ENCODE measurements at places on chromosomes 4 and X.

DNA sequence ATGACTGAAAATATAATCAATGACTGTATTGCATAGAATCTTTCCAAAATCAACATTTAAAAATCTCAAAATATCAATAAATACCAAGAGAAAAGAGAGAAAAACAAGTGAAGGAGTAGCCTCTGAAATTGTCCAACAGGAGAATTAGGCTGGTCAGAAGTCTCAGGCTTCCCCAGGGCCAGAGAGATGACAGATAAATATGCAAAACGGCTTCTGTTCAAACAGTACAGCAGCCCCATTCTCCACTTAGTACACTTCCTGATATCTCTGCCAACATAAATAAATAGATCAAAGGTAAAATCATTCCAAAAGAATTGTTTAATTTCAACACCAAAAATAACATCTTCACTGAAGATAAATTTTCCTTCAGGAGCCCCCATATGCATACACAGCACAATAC is 204.7 kb upstream of the GABRA2 start:
- no peak for DNase-seq

DNA sequence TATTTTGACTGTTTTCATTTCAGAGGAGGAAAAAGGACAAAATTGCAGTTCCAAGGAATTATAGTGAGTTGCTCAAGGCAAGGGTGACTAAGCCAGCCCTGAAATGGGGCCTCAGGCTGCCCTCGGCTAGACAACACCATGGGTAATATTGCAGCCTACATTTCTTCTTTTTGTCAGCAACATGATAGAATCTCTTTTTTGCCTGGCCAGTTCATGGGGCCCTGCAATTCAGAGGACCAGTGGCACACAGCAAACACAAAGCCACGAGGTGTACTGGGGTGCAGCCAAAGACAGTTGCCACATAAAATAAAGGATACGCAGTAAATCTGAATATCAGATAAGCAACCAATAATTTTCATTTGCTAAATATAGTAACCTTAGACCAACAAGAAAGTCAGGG is 41.8 kb downstream of the RBM47 start:
- DNase-seq = no peak

DNA sequence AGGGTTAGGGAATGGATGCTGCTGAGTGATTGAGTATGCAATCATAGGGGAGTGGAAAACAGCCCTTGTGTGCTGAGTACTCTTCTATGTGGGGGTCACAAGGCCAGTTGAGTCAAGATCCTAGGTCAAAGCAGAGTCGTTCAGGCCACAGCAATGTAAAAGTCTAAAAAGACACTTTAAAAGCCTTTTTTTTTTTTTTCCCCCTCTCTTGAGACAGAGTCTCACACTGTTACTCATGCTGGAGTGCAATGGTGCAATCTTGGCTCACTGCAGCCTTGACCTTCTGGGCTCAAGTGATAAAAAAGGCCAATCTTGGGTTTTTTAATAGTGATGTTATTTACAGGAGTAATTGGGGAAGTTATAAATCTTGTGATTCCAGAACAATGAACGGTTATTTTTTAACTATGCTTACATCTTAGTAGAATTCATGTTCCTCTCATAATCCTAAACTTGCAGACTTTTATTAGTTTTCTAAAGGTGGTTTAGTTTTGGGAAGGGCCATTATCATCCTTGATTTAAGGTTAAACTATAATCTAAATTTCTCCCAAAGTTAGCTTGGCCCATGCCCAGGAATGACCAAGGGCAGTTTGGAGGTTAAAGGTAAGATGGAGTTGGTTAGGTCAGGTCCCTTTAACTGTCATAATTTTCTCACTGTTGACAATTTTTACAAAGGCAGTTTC is 82.2 kb upstream of the BMP2K start:
- DNase-seq = no peak

- no peak for DNase-seq
These were observed 84.5 kb upstream of the WWC2 start for GRCh38 chr4:183014361-183015084.

DNA sequence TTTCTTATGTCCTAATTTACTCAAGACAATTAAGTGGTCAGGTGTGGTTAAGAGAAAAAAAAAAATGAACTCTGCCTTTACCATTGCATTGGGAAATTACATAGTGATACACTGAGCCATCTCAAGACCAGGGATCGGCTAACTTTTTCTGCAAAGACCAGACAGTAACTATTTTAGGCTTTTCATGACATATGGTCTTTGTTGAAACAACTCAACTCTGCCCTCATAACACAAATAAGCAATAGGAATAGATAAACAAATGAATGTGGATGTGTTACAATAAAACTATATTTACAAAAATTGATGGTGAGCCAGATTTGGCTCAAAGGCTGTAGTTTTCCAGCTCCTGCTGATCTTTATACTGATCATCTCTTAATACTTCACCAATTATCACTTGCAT is 632.6 kb upstream of the INTU start:
- no peak for DNase-seq

- no peak for DNase-seq
These were observed 1390.5 kb upstream of the TENM3 start for GRCh38 chr4:180852738-180853137.

GRCh38 chrX:114905251-114905650 is 112.2 kb downstream of the IL13RA2 start:
- no peak for DNase-seq

DNA sequence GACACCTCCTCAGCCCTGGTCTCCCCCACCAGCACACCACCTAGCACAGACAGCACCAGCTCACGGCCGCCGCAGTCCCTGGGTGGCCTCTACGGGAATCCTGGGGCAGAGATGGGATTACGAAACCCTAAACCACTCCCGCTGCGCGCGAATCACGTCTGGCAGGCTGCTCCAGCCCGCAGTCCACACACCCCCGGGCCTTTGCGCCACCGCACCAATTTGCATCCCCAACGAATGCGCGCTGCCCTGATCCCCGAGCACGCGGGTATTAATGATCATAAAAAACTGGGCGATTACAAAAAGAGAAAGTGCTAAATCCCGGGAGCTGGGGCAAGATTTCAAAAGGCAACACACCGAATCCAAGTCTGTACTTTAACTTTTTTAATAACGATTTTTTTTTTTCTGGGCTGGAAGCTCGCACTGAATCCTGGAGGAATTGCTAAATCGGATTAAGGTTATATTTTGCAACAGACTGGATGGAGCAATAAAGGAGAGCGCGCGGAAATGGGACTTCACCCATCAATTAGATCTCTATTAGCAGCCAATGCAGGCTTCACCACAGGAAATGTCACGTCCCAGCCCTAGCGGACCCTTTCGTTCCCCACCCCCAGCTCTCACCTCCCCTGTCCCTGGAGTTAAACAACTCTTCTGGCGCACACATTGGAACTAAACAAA is 69.8 kb upstream of the TMEM33 start:
- DNase-seq = peak; percentile 56

- DNase-seq = no peak
These were observed 7.2 kb downstream of the TBC1D14 start for GRCh38 chr4:6916587-6917460.

- no peak for DNase-seq
These were observed 10.9 kb upstream of the FGF16 start for GRCh38 chrX:77436271-77436670.

DNA sequence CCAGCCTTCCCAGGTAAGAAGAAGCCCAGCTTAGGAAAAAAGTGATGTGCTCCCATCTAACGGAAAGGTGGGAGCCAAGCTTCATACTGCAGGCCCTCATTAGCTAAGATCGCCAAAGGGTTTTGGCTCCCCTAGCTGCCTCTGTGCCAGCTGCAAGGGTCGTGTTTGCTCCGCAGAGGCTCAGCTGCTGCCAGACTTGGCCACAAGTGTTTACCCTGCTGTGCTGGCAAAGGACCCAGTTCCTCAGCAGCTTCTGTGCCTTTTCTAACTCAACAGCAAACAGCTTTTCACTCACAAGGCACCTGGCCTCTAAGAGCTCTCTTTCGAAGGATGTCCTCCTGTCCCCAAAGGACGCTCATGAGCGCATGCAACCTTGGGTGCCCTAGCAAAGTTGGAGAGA is 12.2 kb upstream of the VMA21 start:
- no peak for DNase-seq

DNA sequence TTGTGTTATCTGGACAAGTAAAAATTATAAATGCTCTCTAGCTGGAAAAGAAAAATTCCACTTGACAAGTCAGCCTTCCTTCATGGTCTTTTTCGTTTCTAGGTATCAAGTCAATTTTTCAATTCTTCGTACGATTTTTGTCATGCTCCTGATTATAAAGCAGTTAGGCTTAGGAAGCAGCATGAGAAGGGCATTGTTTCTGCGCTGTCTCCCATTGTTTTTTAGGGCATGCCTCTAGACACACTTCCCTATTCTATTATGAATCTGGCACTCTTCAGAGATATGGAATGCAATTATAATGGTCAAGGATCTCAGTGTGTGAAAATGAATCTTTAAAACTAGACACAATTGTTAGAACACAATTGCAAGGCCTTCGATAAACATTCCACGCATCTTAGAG is 164.1 kb upstream of the FAT1 start:
- no peak for DNase-seq

DNA sequence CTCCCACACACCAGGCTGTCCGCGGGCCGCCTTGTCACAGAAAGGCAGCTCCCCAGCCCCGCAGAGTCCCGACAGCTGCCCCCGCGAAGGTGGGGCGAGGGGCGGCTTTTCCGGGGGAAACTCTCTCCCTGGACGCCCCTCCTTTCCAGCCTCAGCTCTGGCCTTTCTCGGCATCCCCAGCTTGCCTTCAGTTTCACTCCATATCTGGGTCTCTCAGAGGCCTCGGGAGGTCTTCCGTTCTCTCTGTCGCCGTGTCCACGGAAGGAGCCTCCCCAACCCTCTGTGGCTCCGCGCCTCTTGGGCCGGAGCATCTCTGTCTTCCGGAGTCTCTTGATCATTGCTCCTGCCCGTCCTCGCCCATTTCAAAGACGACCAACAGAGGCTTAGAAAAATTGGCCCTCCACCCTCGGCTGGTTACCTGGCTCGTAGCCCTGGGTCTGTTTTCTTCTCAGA is 6.1 kb upstream of the MSX1 start:
- peak; percentile 16 for DNase-seq

GRCh38 chr4:52249581-52249980 is 198.5 kb downstream of the SPATA18 start:
- DNase-seq = no peak

DNA sequence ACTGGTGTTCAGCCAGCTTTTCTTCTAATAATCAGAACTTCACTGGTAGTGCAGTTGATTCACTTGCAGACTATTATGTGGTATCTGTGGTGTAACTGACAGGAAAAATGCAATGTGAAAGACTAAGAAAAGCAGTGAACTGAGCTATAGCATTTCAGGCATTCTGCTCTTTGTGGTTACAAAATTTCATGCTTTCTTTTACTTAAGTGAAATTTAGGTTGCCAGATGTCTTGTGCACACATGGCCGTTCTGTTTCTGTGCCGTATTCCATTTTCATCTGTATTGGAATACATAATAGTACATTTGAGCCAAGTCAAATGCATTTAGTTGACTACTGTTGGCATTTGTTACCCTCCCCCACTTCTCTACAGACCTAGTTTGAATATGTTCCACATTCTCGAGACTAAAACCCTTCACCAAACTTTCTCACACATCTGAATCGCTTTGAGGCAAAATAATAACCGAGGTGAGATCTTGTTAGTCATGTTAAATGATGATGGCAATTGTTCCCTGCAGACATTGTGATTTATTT is 8.2 kb downstream of the RTL3 start:
- no peak for DNase-seq

DNA sequence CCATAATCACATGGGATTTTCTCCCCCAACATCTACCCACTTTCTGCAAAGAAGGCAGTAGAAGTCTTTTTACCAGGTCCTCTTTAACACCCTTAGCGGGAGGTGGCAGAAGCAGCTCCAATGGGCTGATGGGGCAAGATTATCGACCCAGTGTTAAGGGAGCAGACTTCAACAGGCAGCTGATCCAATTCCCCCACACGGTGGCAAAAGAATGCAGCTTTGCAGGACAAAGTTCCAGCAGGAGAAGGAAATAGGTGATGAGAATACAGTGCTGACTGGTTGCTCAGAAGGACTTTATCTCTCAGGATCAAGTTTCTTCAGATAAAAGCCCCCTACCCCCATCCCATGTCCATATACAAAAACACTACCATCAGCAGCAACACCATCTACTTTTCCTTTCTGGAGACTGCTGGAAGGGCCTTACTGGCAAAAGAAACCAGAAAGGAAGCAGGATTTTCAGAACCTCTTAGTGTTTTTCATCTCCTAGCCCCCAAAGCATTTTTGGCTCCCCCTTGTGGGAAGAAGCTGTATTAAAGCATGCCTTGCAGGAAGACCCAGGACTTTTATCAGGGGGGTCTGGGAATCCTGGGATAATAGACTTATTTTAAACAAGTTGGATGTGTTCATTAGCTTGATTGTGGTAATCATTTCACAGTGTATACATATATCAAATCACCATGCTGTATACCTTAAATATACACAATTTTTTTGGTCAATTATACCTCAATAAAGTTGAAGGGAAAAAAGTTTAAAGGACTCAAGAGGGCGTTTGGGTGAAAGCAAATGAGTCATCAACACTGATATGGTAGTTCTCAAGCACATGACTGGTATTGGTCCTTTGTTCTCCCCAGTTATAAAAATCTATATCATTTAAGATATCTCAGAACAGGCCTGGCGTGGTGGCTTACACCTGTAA is 146.4 kb downstream of the GPC3 start:
- DNase-seq = peak; percentile 26

DNA sequence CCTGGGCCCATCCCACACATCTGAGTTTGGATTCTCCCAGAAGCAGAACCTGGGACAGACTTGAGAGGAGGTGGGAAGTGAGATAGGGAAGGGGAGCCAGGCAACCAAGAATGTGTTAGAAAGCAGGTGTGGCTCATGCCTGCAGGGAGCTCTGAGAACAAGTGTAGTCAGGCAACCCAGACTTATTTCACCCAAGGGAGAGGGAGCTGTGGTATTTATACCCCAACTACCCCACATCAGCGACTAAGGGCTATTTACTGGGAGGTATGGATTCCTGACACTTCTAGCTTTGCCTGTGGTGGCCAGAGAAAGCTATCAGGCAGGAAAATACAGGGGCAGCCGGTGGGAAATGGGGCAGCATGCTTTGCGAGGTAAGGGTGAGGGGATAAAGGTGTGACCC is 125.8 kb upstream of the MSX1 start:
- no peak for DNase-seq

- no peak for DNase-seq
These were observed 65.5 kb upstream of the TRIM2 start for GRCh38 chr4:153138736-153139135.

- no peak for DNase-seq
These were observed 516.1 kb upstream of the DIPK2B start for GRCh38 chrX:45716750-45717149.

DNA sequence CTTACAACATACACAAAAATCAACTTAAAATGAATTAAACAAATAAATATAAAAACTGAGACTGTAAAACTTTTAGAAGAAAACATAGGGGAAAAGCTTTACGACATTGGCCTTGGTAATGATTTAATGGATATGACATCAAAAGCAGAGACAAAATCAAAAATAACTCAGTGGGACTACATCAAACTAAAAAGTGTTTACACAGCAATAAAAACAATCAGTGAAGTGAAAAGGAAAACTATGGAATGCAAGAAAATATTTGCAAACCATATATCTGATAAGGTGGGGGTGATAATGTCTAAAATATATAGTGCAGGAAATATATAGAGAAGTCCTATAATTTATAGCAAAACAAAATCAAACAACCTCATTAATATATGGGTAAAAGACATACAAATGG is 364.4 kb upstream of the INTU start:
- DNase-seq = no peak

All from glutamatergic neuron (in vitro differentiated cells).